ENCODE measurements at places on chromosomes 5 and 9.

DNA sequence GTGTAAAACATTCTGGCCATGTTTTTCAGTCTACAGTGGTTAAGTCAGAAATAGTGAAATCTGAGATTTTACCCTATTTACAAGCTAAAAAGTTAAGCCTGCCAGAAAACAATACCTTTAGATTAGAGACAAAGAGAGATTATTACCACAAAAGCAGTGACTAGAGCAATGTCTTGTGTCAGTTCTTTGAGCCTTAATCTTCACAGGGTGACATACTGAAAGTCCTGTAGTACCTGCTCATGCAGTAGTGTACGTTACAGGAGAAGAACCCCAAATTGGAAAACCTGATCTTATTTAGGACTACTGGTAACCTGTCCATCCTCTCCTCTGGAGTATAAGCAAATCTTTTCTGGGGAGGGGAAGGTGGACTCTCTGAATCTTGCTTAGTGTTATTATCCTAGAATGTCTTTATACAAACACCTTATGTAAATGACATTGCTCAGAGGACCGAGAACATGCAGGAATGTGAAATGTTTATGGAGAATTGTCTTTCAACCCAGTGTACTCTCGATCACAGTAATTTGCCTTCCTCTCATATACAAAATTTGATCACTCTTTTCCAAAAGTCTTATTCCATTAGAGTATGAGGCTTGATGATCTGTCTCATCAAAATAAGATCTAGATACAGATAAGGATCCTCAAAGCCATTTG lies 55.7 kb downstream of the ERBIN start:
- DNase-seq, result no peak

DNA sequence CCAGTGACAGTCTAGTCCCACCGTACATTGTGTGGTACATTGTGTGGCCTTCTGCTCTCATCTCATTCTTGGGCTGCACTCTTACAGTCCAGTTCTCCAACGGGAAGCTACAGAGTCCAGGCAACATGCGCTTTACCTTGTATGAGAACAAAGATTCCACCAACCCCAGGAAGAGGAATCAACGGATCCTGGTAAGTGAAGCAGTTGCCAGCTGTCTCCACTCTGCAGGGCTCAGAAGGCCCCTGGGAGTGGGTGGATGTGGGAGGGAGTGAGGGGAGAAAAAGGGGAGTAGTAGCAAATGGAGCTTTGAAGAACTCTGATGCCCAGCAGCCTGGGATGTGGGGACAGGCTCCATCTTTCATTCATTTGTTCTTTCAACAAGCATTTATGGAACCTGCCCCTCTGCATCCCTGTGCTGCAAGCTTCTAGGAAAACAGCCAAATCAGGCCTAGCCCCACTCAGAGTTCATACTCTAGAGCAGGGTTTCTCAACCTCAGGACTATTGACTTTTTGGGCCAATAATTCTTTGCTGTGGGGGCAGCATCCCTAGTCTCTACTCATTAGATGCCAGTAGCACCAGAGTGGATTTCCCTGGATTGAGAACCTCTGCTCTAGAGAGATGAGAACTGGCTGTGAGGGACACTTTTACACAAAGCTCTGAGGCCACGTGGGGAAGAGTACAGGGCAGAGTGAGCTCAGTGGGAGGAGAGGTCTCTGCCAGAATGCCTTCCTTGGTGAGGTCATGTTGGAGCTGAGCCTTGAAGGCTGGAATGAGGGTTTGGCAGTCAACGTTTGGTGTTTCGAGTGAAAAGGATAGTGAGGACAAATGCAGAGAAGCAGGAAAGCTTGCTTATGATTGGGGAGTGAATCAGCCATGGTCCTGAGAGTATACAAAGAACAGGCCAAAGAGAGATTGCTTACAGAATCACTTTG lies 1.1 kb downstream of the POLR1E start:
- peak; percentile 21 for DNase-seq

DNA sequence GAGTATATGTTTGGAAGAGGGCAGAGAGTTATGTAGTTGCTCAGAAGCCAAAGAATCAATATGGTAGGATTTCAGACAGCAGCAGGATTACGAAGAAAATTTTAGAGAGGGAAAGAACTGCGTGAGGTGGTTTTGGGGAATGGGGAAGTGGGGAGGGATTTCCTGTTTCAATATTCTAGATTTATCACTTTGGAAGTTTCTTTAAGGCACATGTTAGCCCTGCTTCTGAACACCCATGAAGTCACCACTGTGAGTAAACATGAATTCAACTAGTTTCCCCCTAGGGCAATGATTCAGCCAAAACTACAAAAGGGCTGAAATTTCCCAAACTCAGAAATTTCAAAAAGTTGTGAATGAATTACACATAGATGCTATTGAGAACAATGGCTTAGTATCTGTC lies 132.2 kb downstream of the EBF1 start:
- no peak for DNase-seq

DNA sequence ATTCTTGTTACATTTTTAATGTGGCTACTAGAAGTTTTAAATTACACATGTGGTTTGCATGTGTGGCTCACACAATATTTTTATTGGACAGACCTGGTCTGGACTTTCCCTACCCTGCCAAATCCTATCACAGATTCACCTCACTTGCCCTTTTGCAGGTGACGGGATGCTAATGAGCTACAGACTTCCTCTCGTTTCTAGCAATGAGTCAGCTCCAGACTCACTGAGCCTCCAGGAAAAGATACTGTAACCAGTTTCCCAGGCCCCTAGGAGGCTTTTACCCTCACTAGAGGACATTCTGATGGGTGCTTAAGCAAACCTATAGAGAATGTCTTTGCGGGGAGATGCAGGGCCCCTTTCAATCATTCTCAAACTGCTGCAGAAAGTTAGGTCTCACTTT lies 135.4 kb downstream of the WDR41 start:
- DNase-seq, result no peak

DNA sequence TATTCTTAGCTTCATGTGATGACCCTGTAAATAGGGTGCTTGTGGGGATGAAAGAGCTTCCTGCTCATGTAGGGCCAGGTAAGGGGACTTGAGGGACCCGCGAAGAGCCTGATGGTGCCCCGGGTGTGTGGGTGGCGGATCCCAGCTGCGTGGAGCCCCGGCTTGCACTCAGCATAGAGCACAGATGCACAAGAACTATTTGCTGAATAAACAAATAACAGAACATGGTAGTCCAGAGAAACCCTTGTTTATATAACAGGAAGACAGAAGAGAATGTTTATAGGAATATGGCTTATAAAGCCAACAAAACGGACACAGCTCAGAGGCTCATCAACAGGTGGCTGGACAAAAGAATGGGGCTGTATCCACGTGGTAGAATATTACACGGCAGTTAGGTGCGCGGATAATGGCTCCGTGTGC lies 106.9 kb upstream of the COL5A1 start:
- no peak for DNase-seq

- no peak for DNase-seq
Observed at GRCh38 chr5:34687269-34688011, 31.3 kb downstream of the RAI14 start.

- DNase-seq, result peak; percentile 27
Observed at GRCh38 chr5:177023303-177023664, 788 bp downstream of the ZNF346 start.

DNA sequence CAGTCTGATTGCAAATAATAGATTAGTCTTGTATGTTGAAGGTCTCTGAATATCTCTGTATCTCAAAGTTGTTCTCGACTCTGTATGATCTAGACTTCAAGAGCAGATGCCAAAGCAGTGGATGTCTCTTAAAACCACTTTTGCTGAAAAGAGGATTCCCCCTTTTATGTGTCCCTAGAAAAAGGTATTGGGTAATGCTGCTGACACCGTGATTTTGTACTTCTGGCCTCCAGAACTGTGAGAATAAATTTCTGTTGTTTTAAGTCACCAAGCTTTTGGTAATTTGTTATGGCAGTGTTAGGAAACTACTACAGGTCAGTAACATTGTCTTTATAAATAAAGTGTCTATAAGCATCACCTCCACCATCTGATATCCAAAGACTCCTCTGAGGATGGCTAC lies 85.3 kb upstream of the PIK3R1 start:
- DNase-seq, result no peak

- no peak for DNase-seq
Observed at GRCh38 chr5:147455822-147456450, 53.9 kb downstream of the DPYSL3 start.

DNA sequence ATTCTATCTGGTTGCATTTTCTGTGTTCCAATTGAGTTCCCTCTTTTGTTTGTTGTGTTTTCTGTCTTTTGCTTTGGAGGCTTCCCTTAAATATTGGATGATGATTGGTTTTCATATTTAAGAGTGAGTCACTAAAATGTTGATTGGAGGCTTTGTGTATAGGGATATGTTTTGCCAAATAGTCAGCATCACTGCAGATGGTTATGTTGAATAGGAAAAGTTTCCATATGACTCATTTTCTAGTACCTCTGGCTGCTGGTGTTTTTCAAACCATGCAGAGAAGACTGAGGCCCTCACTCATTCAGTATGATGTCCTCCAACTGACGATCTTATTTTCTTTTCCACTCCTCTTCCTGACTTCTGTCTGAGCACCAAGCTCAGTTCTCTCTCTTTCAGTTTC lies 1290.0 kb downstream of the EFNA5 start:
- no peak for DNase-seq

- peak; percentile 32 for DNase-seq
Observed at GRCh38 chr9:101727612-101728524, 10.6 kb downstream of the GRIN3A start.

GRCh38 chr5:102651466-102651865 lies 103.6 kb upstream of the PAM start:
- DNase-seq, result no peak

DNA sequence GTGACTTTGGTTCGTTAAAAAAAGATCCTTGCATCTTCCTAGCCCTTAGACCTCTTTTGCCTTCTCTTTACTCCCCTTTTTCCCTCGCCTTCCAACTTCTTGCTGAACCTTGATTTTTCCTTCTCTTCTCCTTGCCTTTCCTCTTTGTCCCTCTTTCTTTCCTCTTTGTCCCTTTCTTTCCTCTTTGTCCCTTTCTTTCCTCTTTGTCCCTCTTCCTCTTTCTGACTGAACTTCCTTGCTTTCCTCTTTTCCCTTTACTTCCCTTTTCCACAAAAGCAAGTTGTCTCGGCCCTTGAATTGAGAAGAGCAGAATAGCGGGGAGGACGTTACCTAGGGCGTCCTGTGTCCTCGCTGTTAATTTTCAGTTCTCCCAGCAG lies 1.4 kb upstream of the MLLT3 start:
- DNase-seq, result no peak

GRCh38 chr5:114179134-114179533 lies 182.7 kb upstream of the KCNN2 start:
- no peak for DNase-seq

- no peak for DNase-seq
Observed at GRCh38 chr5:72451741-72452505, 55.3 kb downstream of the ZNF366 start.

DNA sequence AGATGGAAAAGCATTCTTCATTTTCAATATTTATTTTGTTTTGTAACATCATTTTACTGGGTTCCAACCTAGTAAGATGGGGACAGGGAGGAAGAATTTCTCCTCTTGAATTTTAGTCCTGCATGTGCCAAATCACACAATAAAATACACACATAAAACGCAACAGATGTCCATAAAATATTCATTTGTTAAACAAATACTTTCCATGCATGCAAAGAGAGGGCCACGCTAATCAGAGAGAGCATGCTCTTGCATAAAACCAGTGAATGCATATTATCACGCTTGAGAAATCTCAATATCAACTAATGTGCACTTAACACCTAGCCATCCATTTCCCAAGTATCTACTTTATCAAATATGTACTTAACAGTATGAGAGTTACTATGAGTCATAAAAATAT lies 212.6 kb upstream of the TARS1 start:
- DNase-seq, result no peak

GRCh38 chr5:170275376-170275994 lies 22.1 kb downstream of the LCP2 start:
- no peak for DNase-seq

DNA sequence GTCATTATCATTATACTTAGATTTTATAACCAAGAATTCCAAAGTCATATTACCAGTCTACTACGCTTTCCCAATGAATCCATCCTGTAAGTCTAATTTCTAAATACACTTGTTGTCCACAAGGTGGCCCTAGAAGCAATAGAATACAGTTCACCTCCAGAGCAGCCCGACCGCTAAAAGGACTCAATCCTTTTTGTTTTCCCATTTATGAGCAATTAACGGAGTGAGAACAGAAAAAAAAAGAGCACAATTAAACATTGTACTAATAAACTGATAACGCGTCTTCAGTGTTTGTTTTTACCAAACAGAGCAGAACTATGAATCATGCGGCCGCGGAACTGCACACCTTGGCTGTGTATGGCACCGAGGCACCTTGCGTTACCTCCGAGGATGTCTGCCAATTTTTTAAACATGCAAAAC lies 160.7 kb upstream of the DAPK1 start:
- DNase-seq, result peak; percentile 64

DNA sequence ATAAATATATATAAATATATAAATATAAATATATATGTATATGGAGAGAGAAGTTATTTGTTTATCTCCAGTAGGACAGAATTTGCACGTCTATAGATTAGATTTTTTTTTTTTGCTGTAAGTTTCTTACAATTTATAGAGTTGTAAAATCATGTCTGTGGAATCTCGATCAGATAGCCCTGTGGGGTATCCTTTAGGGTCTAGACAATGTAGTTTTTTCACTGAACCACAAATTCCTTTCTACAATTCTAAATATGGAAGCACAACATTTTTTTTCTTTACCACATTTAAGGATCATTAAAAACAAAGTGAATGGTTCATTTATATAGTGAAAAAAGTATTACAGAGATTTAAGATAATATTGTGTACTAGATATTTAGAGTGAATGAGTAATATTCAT lies 384.2 kb upstream of the ZNF608 start:
- DNase-seq, result no peak

DNA sequence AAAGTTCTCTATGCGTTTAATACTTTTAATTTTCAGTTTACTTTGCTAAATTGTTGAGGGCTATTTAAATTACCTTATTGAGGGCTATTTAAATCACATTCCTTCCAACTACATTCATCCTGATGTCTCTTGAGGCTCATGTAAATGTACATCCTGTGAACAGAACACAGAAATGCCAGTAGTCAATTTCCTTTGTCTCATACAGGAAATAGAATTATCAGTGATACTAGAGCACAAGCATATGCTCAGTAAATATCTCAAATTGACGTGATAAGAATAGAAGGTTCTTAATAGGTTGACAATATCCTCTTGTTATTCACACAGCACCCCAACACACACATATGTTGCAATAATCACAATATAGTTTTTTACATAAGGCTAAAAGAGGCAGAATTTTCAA lies 449.0 kb downstream of the CYLC2 start:
- no peak for DNase-seq

GRCh38 chr5:57221049-57221568 lies 47.2 kb downstream of the GPBP1 start:
- DNase-seq, result peak; percentile 62

- no peak for DNase-seq
Observed at GRCh38 chr5:134090522-134090921, 24.0 kb upstream of the TCF7 start.

DNA sequence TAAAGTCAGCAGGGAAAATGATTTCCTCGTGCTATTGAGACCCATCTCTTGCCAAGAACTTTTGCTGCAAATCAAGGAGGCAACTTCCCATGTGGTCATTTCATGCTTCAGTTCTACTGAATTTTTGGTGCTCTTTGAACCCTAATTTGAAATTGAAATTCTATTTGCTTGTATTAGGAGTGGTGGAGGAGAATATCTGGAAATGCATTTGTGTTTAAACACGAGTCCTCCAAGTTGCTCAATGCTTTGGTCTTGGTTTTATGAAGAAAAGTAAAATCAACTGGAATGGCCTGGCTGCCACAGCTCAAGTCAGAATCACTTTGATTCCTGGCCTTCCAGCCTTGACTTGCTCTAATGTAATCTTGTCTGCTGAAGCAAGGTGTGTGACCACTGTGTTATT lies 613.2 kb downstream of the TLE1 start:
- no peak for DNase-seq
